ENCODE measurements at places on chromosomes 5 and 9.
A peak's percentile ranks its signal among the peaks of the same experiment; 100 is the strongest.

DNA sequence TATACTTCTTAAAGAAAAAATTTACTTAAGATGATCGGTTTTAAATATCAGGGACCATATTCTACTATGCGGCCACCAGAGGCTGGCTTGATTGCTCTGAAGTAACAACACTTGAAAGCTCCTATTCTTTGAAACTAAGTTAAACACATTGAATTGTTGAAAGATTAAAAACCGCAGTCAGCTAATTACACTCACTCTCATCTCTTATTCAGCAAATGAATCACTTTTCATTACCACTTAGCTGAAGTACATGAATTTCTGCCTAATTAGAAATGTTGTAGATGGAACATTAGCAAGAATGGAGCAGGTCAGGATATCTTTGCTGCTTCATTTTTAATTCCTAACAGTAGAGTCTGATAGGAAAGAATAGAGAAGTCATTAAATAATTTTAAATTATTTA lies 42.3 kb downstream of the LSM11 start:
- no peak for DNase-seq

DNA sequence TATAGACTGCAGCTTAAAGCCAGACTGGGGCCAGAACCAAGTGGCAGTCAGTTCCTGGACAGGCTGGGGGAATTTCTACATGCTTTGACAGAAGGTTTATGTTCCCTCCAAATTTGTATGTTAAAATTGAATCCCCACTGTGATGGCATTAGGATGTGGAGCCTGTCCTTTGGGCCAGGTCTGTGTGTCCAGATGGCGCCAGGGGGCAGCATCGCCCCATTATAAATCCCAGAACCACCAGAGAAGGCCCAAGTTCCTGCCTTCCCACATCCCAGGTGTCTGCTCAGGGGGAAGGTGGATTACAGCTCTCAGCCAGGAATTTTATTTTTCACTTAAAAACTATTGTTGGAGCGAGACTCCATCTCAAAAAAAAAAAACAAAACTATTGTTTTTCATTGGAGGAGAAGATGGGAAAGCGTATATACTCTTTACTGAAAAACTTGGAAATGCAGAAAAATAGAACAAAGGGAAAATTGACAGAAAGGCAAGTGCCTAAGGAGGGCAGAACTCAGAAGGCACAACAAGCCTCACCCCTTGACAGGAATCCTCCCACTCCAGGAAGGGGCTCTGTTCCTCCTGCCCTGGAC lies 5.0 kb downstream of the IL3 start:
- DNase-seq: no peak

- no peak for DNase-seq
These were observed 21.3 kb upstream of the ZNF782 start for GRCh38 chr9:96875461-96876142.

DNA sequence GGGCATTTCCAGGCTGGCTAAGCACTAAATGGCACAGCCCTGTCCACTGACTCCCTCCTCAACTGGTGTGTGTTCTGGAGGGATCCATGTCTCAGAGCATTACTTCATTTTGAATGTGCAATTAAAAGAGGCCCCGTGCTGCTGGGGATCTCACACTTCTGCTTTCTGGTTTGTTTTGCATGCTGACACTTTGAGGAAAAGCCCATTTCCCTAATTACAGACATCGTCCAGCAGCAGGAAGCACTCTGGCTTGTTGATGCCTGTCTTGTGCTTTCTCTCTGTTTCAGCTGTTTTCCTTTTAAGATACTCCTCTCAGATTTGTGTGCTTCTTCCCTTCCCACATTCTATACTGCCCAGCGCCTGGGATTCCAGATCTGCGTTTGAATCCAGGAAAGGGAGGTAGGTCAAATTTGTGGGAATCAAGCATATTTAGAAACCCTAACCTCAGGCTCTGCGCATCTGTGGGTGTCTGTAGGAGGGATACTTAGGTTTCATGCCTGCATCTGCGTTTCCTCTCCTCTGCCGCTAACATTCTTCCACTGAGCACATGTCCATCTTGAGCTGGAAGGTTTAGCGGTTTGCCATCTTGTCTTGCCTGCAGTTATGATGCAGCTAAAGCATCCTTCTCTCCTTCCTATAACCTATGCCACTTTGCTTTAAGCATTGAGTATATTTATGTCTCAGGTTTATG lies 25.7 kb downstream of the SYK start:
- DNase-seq: no peak

DNA sequence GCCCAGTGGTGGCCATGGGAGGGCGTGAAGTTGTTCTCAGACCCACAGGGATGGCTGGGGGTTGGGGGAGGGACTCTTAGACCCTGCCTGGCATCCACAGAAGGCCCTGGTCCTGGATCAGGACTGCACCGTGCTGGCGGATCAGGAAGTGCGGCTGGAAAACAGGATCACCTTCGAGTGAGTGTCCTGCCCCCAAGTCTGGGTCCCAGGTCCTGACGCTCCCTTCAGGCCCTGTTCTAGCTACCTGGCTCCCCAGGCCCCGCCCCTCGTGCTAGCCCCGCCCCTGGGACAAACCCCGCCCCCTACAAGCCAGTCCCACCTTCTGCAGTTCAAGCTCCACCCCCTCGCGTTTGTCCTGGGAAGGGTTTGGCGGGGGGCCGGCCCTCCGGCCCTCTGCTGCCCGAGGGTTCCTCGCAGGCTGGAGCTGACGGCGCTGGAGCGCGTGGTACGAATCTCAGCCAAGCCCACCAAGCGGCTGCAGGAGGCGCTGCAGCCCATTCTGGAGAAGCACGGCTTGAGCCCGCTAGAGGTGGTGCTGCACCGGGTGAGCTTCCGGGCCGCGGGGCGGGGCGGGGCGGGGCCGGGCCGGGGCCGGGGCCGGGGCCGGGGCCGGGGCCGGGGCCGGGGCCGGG lies 12.9 kb downstream of the RGS14 start:
- DNase-seq: peak; percentile 39

GRCh38 chr9:19875291-19875920 lies 86.6 kb upstream of the SLC24A2 start:
- no peak for DNase-seq

Measured in stimulated activated CD8-positive, alpha-beta memory T cell treated with anti-CD3 and anti-CD28 coated beads, Interleukin-2, amount 100 ng/mL, for 1 hour (primary cell).